ENCODE measurements at places on chromosomes 7 and 10.

DNA sequence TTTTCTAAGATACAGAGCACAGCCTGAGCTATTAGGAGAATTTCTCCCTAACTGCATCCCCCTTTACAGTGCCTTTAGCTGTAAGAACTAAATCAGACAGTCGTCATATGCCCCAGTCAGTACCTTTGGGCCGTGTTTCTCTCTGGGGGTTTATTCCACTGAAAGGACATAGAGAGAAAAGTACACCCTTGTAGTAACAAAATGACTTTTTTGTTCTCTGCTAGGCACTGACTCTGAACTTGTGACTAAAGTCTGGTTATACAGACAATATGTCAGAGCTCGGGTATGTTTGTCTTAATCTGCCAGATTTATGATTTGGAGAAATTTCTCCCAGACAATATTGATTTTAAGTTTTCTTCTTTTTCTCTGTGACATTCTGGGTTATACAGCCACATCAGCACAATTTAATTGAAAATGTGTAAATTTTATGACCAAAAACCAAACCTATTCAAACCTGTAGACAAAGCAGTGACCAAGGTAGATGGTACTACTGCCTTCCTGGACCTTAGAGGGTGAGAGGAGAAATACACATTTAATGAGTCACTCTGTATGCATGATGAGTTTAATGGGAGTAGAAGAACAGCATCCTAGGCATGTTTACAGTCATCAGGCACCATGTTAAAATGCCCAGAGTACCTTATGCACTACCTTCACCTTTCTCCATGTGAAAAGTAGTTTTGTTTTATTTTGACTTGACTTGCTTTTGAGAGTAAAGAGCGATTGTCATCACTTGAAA lies 156.1 kb upstream of the PLXDC2 start:
- no peak for DNase-seq

GRCh38 chr10:26093229-26093628 lies 123.3 kb upstream of the GAD2 start:
- DNase-seq, result no peak

GRCh38 chr10:105468759-105469158 lies 827.7 kb downstream of the SORCS3 start:
- DNase-seq, result no peak

DNA sequence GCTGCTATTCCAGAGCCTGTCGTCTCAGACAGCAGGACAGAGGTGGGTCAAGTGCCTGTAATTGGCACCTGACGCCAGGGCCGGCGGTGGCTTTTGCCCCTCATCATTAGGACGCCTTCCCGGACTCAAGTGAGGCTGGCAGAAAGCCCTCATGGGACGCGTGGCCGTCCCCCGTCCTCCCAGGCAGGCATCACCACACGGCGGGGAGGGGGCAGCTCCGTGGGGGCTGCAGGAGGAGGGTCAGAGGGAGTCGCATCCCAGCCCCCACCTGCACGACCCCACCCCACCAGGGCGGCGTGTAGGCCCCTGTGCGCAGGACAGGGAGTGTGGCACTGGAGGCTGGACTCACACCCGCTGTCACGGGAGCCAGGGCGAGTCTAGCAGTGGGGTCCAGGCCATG lies 16.3 kb downstream of the CFAP46 start:
- no peak for DNase-seq

DNA sequence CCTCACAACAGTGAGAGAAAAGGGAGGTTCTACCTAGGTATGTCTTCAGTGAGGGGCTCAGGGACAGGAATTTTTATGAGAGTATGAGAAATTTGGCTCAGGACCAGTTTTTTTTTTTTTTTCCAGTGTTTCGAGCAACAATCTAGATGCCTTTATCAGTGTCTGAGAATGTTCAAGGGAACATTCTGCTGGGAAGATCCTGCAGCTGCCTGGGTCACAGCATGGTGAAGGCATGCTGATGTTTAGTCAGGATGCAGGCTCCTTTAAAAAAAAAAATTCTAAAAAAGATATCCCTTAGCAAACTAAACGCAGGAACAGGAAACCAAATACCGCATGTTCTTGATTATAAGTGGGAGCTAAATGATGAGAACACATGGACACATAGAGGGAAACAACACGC lies 31.0 kb downstream of the SBDS start:
- DNase-seq, result no peak

DNA sequence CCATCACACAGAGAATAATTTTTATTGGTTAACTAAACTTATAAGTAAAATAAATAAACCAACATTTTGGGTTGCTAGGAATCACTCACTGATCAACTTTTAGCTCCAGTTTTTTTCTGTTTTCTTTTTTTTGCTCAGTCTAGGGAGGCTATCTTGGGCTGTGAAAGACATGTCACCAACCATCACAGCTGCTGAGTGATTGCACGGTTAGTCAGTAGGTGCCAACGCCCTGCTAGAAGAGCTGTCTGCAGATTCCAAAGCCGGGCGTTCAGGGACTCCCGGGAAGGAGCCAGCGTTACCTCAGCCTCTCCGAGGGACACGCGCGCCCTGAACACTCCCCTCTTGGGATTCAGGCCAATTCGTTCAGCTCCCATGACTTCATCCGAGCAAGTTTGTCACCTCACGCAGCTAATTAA lies 604 bp upstream of the STAM start:
- no peak for DNase-seq

Data from Jurkat, Clone E6-1 (cell line).